CD4-positive, alpha-beta T cell treated with Interleukin-4 for 4 hours (primary cell): ENCODE measurements at places on chromosomes 12 and 14.

DNA sequence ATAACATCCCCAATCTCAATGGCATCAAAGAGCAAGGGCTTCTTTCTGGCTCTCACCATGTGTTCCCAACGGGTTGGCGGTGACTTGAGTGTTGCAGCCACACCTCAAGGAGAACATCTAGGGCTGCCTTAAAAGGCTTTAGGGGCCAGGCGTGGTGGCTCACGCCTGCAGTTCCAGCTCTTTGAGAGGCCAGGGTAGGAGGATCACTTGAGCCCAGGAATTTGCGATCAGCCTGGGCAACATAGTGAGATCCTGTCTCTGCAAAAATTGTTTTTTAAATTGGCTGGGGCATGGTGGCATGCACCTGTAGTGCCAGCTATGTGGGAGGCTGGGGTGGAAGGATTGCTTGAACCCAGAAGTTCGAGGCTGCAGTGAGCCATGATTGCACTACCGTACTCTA is 14.9 kb downstream of the RFLNA start:
- no peak for DNase-seq

DNA sequence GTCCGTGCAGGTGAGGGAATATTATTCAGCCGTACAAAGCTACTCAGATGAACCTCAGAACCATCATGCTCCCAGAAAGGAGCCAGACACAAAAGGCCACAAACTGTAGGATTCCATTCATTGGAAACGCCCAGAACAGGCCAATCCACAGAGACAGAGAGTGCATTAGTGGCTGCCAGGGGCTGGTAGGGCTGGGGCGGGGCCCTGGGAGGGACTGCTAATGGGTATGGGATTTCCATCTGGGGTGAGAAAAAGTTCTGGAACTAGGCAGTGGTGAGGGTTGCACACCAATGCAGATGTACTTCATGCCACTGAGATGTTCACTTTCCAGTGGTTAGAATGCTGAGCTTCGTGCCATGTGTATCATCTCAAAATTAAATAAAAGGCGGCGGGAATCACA is 101.1 kb downstream of the RFLNA start:
- no peak for DNase-seq

- DNase-seq, result no peak
Observed at GRCh38 chr14:97414718-97415098, 617.5 kb downstream of the VRK1 start.

GRCh38 chr12:68259318-68259940 is 6.0 kb upstream of the IL22 start:
- DNase-seq, result peak; percentile 12

DNA sequence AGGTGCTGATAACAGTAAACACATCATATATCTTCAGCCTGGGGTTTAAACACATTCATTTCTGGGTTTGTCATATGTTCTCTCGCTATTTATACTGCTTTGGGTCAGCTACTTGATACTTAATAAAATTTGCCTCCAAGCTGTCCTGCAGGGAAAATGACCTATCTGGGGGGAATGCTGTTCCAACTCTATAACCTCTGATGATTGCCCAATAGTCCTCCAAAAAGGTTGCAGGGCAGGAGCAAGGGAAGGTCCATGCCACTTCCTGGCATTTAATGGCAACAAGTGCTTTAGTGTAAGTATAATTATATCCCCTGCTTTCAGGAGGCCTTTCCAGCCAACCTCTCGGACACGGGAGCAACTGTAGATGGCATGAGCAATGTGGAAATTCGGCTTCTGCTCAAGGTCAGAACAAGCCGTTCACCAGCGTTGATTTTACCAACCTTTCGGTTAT is 198.0 kb upstream of the EEA1 start:
- no peak for DNase-seq

- peak; percentile 53 for DNase-seq
Observed at GRCh38 chr12:51351913-51352532, 5.5 kb upstream of the CELA1 start.
